Activated CD8-positive, alpha-beta memory T cell treated with anti-CD3 and anti-CD28 coated beads for 48 hours (primary cell): ENCODE measurements at places on chromosomes 4 and X.

- no peak for DNase-seq
These were observed 12.9 kb downstream of the TMEM184C start for GRCh38 chr4:147629783-147630730.

DNA sequence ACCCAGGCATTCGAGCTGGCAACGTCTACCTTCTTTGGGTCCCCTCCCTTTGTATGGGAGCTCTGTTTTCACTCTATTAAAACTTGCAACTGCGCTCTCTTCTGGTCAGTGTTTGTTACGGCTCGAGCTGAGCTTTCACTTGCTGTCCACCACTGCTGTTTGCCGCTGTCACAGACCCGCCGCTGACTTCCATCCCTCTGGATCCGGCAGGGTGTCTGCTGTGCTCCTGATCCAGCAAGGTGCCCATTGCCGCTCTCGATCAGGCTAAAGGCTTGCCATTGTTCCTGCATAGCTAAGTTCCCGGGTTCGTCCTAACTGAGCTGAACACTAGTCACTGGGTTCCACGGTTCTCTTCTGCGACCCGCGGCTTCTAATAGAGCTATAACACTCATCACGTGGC is 183.5 kb upstream of the GALNTL6 start:
- DNase-seq = no peak

DNA sequence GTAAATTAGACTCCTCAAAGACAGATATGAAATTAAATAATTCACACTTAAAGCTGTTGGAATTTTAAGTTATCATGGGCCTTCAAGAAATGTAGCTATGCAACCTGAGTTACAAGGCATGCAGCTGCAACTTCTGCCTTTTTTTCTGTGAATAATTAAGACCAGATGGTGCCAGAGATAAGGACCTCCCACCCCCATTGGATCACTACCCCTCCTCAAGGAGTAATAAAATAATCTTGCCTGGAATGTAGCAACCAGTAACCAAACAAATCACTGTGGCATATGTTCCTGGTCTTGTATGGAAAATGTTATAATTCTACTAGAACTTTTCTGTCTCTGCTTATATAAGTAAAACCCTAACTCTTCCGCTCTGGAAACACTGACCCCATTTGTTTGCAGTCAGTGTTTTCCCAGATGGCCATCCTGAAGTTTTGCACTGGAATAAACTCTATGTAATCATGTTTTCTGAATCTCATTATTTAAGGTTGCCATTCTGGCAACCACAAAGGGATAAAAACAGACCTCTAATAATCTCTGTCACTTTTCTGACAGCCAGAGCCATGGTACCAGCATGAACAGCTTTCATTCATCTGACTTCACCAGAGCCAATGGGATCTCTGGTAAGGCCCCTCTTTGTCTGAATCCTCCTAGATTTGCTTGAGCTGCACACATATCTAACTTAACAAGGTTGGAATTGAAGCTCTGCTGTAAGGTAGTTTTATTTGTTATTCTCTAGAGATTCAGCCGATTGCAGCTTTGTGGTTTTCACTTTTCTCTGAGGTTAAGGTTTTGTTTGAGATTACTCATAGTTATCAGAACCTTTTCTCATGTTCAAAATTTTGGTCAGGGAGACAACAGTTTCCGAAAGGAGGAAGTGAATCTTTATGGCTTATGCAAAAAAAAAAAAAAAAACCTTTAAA is 274.6 kb downstream of the NAF1 start:
- DNase-seq = no peak

DNA sequence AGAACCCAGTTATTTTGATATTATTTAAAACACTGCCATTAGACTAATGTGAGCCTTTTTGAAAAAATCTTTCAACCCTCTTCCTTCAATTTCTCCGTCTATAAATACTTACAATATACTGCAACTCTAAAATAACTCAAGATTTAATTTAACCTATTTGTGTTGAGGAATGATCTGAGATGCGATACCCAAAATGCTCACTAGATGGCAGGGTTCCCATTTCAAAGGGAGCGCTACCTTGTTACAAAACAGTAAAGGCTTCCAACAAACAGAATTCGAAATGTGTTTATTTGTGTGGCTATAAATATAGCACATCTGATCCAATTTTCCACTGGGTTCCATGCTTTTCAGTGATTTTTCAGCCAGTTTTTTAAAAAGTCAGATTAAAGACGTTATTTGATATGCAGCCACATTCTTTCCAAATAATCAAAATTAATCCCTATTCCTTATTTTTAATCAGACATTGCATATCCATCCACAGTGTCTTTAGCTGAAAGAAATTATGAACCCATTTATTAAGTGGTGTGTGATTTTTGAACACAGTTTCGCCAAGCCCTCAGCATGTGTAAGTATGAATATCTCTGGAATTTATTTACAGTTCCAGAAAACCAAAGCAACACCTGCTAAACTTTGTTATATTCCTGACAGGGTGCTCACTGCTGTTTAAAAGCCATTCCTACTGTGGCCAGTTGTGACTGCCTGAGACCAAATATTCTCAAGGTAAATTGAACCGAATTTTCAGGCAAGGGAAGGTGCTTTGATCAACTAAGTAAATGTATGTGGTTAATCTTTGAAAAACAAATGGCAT is 668.0 kb upstream of the LCORL start:
- peak; percentile 5 for DNase-seq

- DNase-seq = no peak
These were observed 89.1 kb downstream of the AKAP4 start for GRCh38 chrX:50111742-50112141.

DNA sequence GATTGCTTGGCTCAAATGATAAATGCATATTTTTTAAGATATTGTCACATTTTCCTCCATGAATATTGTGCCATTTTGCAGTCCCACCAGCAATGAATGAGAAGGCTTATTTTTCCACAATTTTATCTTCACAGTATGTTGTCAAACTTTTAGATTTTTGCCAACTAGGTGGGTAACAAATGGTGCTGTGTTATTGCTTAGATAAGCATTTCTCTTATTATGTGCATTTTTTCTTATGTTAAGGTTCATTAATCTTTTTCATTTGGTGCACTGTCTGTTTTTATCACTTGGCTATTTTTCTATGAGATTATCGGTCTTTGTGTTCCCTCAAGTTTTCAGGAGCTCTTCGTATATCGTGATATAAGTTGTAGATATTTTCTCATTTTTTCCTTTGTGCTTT is 13.4 kb upstream of the AFM start:
- DNase-seq = no peak

DNA sequence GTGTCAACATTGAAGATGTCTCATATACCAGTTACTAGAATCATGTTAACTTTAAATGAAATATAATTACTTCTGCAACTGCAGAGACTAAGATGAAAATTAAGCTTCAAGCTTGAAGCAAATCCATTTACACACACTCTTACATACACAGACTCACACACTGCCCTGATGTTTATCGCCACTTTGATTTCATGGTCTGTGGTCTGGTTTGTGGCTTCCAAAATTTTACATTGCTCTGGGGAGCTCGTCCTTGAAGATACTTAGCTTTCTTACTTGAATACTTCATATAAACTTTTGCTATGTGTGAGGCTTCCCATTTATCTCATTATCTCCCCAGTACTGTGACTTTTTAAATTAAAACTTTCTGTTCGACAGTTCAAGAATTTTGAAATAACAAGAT is 35.8 kb downstream of the ARHGEF38 start:
- DNase-seq = no peak

- no peak for DNase-seq
These were observed 410.2 kb downstream of the FAM47A start for GRCh38 chrX:33721927-33722326.

GRCh38 chr4:99102634-99103033 is 14.0 kb upstream of the ADH5 start:
- no peak for DNase-seq

DNA sequence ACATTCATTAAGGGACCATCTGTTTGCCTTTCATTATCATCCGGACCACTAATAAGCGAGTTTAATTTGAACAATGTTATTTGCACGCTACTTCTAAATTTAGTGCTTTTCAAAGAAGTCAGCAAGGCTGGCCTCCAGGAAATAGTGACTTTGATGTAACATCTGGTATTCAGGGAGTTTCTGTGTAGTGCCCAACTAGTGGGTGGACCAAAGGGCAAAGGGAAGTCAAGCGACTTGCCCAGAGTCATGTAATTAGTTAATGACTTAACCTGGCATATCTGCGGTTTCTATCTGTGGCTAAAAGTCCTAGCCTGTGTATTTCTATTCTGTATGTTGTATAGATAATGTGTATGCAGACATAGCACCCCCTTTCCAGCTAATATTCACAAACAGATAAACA is 56.3 kb upstream of the LCORL start:
- no peak for DNase-seq

GRCh38 chr4:151218343-151218742 is 58.6 kb upstream of the PRSS48 start:
- no peak for DNase-seq

- DNase-seq = no peak
These were observed 12.4 kb downstream of the TENM3 start for GRCh38 chr4:182255441-182256190.

DNA sequence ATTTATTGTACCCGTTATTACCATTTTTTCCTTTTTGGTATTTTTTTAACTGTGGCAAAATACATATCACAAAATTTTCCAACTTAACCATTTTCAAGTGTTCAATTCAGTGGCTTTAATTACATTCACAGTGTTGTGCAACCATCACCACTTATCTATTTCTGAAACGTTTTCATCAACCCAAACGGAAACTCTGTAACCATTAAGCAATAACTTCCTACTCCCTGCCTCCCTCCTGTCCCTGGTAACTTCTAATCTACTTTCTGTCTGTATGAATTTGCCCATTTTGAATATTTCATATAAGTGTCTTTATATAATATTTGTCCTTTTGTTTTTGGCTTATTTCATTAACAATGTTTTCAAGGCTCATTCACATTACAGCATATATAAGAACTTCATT is 57.4 kb upstream of the MSN start:
- DNase-seq = no peak

- no peak for DNase-seq
These were observed 1307.3 kb downstream of the C4orf33 start for GRCh38 chr4:130403221-130403620.

DNA sequence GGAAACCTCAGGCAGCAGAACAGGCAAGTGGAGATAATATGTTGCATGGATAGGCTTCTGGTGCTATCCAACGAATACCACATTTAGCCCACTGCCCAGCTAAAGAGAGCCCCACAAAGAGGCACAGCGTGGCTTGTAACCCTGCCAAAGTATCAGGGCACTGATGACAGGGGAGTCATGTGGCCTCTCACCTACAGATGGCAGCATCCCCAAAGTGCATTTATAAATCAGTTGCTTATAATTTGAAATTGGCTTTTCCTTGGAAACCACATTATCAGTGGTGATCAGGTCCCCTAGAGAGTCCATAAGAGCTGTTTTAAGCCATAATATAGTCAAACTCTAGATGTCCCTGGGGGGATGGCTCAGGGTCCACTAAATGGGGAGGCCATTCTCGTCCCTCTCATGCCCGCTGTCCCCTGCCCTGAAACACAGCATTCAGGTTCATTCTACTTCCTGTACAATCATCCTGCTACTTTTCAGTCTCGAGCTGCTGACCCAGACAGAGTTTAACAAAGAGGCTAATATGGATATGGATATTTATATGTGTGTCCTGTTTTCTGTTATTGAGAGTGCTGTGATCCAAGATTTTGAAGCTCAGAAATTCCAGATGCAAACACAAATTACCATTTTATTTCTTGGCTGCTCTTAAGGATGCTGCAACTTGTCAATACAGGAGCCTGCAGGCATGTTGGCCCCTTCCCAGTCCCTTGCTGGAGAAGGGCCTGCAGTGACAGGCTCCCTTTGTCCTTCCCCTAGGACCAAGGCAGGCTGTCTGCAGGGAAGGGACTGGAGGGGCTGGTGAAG is 28.5 kb downstream of the SRPX start:
- DNase-seq = no peak

- DNase-seq = no peak
These were observed 21.1 kb downstream of the RBM10 start for GRCh38 chrX:47166126-47166525.

GRCh38 chr4:42596918-42597317 is 60.0 kb downstream of the ATP8A1 start:
- no peak for DNase-seq

DNA sequence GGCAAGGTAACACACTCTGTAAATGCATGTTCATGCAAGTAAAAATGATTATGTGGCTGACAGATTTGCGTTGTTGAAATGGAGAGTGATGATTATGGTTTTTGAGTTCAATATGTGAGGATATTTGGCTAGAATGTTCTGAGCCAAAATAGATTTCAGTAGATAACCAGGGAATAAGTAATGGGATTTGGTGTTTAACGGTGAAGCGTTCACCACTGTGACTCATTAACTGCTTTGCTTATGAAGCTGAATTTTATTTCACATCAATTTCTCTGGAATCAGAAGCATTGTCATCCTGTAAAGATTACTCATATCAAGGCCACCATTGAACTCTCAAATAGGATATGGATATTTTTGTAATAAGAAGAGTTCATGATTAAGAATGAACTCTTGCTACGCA is 11.7 kb downstream of the AFP start:
- DNase-seq = no peak

DNA sequence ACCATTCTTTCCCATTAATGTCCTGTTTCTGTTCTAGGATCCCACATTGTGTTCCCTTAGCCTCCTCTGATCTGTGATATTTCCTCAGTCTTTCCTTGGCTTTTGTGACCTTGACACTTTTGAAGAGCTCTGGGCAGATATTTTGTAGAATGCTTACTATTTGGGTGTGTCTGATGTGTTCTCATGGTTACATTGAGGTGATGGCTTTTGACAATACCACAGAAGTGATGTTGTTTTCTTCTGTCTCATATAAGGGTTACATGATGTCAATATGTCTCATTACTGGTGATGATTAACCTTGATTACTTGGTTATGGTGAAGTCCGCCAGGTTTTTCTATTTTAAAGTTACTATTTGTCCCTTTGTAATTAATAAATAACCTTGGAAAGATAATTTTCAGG is 183.7 kb downstream of the SOWAHB start:
- DNase-seq = no peak

DNA sequence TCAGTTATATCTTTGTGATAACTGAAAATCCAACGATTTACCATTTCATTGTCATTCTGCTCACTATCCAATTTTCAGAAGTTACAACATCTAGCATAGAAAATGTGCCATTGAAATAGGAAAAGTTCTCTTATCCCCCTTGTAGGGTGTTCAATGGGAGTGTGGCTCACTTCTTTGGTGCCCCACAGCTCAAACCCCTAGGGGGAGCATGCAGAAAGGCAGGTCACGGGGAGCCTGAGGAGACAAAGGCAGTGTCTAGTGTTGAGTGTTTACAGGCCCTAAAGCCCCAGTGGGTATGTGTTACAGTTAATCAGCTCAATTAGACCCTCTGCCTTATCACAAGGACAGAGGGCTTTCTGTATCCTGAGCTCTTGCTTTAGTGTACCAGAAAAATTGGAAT is 243.4 kb upstream of the GRID2 start:
- DNase-seq = no peak

DNA sequence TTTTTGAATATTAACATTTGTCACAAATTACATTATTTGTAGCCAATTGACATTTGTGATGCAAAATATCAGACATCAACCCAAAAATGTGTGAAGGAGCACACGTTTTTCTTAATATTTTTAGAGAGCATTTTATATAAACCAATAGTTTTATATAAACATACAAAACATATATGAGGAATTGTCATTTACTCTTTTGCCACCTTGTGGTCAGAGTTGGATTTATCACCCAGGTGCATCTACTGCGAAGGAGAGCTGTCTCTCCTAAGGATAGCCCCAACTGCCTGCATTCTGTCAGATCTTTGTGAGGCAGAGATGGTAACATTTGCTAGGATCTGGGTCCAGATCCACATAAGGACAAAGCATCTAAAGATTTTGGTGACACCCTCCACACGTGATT is 2.5 kb upstream of the USP27X start:
- no peak for DNase-seq
